ENCODE measurements at places on chromosomes 7 and 10.
A peak's percentile ranks its signal among the peaks of the same experiment; 100 is the strongest.

GRCh38 chr7:6530626-6531491, 20.4 kb downstream of the GRID2IP start:
- peak; percentile 74 for DNase-seq
- no peak overlapping the region for H3K27ac ChIP-seq
- peak overlapping the region; percentile 61 for H3K4me3 ChIP-seq
- H3K4me1 ChIP-seq = peaks cover 10% of the 10 kb centered on the region
- no peaks in the 10 kb centered on the region for H3K36me3 ChIP-seq

- no peaks in the 10 kb centered on the region for H3K36me3 ChIP-seq
- no peaks in the 10 kb centered on the region for H3K27me3 ChIP-seq
- no peak for DNase-seq
- no peak overlapping the region for H3K27ac ChIP-seq
Measured at GRCh38 chr7:20359341-20359963, 28.8 kb downstream of the ITGB8 start.

DNA sequence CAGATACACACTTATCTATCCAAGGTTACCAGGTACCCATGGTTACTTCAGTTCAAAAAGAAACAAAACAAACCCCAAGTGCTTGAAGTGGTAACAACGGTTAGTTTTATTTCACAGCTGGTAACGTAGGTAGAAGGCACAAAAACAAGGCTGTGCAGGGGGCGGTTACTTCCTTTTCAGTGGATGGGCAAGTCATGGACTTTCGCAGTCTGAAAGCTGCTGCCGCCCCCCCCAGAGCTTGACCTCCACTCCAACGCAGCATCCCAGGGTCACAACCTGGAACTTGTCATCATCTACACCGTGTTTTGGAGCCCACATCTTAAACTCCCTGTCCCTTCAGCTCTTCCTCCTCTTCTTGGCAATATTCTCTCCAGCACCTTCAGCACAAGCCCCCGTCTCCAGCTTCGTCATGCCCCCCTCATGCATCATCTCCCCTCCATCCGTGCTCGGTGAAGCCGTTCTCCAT, 181.2 kb upstream of the ITGB1 start:
- DNase-seq = peak; percentile 93
- H3K4me3 ChIP-seq = peak overlapping the region; percentile 52
- H3K27ac ChIP-seq = peak overlapping the region; percentile 77
- no peaks in the 10 kb centered on the region for H3K36me3 ChIP-seq

DNA sequence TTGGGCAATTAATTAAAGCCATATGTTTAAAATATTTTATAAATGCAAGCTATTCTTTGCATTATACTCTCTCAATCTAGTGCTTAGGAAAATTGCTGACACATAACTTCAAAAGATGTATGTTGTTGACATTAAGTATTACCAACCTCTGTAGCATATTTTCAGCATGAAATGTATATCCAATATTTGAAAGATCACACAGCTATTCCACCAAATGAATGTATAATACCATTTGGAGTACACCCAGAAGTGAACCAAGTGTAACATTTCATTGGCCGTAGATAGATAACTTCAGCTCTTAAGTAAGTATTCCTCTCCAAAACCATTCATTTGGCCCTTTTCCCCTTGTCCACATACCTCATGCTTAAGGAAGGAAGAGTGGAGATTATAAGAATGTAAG, 104.6 kb downstream of the HECTD2 start:
- H3K36me3 ChIP-seq = no peaks in the 10 kb centered on the region
- H3K4me1 ChIP-seq = no peaks in the 10 kb centered on the region
- H3K27ac ChIP-seq = no peak overlapping the region
- H3K4me3 ChIP-seq = no peak overlapping the region

GRCh38 chr10:125343118-125343925, 183.0 kb upstream of the CTBP2 start:
- H3K27me3 ChIP-seq = no peaks in the 10 kb centered on the region
- DNase-seq = no peak

GRCh38 chr7:3103614-3104398, 60.1 kb upstream of the CARD11 start:
- H3K4me3 ChIP-seq = no peak overlapping the region
- no peak overlapping the region for H3K27ac ChIP-seq
- no peaks in the 10 kb centered on the region for H3K27me3 ChIP-seq
- DNase-seq = no peak
- no peaks in the 10 kb centered on the region for H3K36me3 ChIP-seq

DNA sequence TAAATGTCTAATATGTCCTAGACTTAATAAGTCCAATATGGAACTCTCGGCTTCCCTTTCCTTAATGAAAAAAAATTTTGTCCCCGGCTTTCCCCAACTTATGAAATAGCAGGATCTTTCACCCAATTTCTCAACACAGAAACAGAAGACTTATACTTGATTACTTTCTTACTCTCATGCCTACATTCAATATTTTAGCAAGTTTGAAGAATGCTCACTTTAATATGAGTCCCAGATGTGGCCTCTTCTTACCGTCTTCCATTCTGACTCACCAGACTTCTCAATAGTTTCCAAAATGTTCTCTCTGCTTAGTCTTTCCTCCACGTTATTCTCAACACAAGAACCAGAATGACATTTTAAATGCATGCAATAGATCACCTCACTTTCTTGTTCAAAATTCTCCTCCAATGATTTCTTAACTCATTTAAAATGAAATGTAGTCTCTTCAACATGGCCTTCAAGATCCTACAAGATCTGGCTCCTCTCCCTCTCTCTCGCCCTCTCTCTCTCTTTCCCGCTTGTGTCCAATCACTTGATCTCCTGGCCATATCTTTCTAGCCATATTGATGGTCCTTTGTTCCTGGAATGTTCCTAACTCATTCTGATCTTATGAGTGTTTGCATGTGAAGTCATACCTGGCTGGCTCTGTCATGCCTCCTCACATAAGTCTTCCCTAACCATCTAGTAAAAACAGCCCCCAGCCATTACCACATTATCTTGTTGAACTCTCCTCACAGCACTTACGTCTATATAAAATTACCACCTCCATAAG, 119.7 kb upstream of the FAM3C start:
- H3K4me1 ChIP-seq = no peaks in the 10 kb centered on the region
- no peak overlapping the region for H3K27ac ChIP-seq
- no peaks in the 10 kb centered on the region for H3K36me3 ChIP-seq
- no peak for DNase-seq
- no peak overlapping the region for H3K4me3 ChIP-seq

- DNase-seq = no peak
- no peaks in the 10 kb centered on the region for H3K36me3 ChIP-seq
- no peaks in the 10 kb centered on the region for H3K4me1 ChIP-seq
- H3K27ac ChIP-seq = no peak overlapping the region
- H3K27me3 ChIP-seq = no peaks in the 10 kb centered on the region
Measured at GRCh38 chr10:70300908-70301597, 17.2 kb upstream of the NPFFR1 start.

DNA sequence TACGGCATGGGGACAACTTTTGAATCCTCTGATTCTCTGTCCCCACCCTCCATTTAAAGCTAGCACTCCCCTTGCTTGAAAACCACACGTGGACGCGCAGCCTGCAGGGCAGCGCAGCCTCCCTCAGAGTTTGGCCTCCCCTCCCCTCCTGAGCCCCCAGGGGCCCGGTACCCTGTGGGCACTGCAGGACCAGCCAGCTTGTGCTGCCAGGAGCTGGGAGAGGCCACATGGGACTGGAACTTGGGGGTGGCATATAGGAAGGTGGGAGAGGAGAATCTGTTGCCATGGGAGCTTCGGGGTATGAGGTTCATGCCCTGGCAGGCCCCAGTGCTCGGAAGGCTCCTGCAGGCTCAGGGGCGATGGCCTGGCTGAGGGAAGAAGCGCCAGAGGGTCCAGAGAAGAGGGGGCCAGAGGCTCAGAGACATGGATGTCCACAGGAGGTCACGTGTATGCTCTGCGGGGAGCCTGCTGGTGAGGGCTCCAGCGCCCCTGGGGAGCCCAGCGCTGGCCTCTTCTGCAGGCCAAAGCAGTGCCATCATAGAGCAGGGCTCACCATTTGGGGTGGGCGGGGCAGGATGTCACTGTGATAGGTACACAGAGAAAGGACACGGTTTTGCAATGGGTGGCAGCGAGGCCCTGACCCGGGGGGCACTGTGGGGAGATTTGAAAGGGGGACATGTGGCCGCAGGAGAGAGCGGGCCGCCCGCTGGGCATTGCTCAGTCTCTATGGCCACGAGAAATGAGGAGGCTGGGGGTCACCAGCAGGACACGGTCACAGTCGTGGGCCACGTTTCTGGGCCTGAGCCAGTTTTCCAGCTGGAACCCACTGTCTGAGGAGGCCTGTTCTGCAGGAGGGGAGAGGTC, 64.2 kb downstream of the GLRX3 start:
- H3K27ac ChIP-seq = no peak overlapping the region
- no peaks in the 10 kb centered on the region for H3K36me3 ChIP-seq
- no peaks in the 10 kb centered on the region for H3K27me3 ChIP-seq
- no peaks in the 10 kb centered on the region for H3K4me1 ChIP-seq
- no peak overlapping the region for H3K4me3 ChIP-seq

- H3K4me3 ChIP-seq = no peak overlapping the region
- H3K36me3 ChIP-seq = no peaks in the 10 kb centered on the region
Measured at GRCh38 chr7:157930926-157931466, 594.2 kb downstream of the DNAJB6 start.

- no peaks in the 10 kb centered on the region for H3K4me1 ChIP-seq
- H3K4me3 ChIP-seq = no peak overlapping the region
- no peaks in the 10 kb centered on the region for H3K36me3 ChIP-seq
- DNase-seq = no peak
Measured at GRCh38 chr7:136874393-136875032, 6.1 kb downstream of the CHRM2 start.

DNA sequence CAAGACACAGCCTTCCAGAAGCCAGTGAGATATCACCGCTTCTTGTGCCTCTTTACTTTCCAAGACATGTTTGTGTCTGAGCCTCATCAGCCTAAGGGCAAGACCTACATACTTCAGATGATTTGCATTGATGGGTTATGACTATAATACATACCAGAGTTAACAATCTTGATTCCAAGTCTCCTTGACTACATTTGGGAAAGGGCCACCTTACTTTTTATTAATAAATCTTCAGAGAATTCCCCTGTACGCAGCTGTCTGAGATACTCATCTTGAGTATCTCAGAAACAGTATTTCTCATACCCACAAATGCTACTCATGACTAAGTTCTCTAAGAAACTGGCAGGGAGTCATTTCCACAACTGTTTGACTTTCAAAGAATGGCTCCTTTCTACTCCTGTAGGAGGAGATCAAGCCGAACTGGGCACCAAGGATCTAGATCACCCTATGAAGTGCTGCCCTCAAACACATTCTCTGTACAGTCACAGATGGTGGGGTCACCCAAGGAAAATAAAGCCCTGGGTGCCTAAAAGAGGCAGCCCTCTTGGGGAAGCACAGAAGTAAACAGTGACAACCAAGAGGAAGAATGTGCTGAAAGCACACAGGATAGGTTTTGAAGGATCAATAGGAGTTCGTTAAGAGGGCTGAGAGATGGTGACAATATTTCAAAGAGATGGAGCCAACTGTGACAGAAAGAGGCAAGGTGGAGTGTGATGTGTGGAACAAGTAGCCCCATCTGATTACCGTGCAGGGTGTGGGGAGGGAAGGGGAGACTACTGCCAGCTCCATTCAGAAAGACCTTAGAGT, 138.9 kb downstream of the JAZF1 start:
- no peak for DNase-seq
- no peaks in the 10 kb centered on the region for H3K27me3 ChIP-seq
- no peak overlapping the region for H3K27ac ChIP-seq
- no peaks in the 10 kb centered on the region for H3K4me1 ChIP-seq
- no peak overlapping the region for H3K4me3 ChIP-seq

- H3K36me3 ChIP-seq = no peaks in the 10 kb centered on the region
- H3K4me3 ChIP-seq = no peak overlapping the region
- no peaks in the 10 kb centered on the region for H3K4me1 ChIP-seq
- H3K27ac ChIP-seq = no peak overlapping the region
- DNase-seq = no peak
Measured at GRCh38 chr7:14834883-14835282, 67.7 kb downstream of the DGKB start.

- H3K27ac ChIP-seq = peak within 1 kb of the TSS; percentile 78
- H3K36me3 ChIP-seq = no peaks in the 10 kb centered on the region
- no peaks in the 10 kb centered on the region for H3K27me3 ChIP-seq
- peak; percentile 92 for DNase-seq
Measured at GRCh38 chr7:103074519-103075336, at the start of the genes ARMC10 and FBXL13. TSS of gene ARMC10 (plus strand) at chr7:103075140. CDS start at chr7:103075273, 133 bp downstream. TSS of gene FBXL13 (minus strand) at chr7:103074796.

- H3K4me1 ChIP-seq = no peaks in the 10 kb centered on the region
- no peak overlapping the region for H3K27ac ChIP-seq
- no peaks in the 10 kb centered on the region for H3K27me3 ChIP-seq
- no peak overlapping the region for H3K4me3 ChIP-seq
- DNase-seq = no peak
Measured at GRCh38 chr7:130254555-130254954, 12.1 kb upstream of the CPA2 start.

DNA sequence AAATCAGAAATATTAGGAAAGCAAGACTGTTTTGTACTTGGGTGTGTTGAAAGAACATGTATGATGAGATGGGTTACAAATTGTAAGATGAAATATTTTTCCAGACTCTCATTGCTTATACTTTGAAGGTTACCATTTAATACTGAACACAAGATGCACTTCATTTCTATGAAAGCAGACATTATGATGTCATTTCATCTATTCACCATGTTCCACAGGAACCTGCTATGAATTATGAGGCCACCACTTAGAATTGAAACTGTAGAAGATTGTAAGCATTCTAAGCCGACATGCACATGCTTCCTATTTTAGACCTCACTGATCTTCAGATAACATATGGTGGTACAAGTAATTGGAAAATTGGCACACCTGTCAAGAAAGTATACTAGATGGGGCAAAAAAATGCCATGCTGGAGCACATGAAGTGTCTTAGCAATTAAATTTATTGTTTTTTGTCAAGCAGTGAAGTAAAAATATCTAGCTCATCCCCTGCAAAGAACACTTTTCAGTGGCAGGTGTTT, 195.0 kb downstream of the PHF14 start:
- no peak overlapping the region for H3K4me3 ChIP-seq
- H3K27me3 ChIP-seq = no peaks in the 10 kb centered on the region
- no peaks in the 10 kb centered on the region for H3K36me3 ChIP-seq
- DNase-seq = no peak
- H3K27ac ChIP-seq = no peak overlapping the region
- H3K4me1 ChIP-seq = no peaks in the 10 kb centered on the region

DNA sequence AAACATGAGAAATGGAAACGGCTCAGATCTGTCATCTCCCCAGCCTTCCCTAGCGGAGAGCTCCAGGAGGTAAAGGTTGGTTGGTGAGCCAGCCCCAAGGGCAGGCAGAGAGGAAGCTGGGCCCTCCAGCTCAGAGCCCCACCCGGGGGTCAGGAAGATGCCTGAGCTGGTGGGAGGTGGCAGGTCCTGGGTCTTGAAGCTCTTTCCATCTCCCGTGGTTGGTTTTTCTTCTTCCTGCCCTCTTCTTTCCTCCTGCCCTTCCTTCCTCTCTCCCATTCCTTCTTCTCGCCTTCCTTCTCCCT, 384.2 kb upstream of the FOXK1 start:
- no peaks in the 10 kb centered on the region for H3K4me1 ChIP-seq
- H3K4me3 ChIP-seq = no peak overlapping the region
- DNase-seq = no peak
- no peaks in the 10 kb centered on the region for H3K27me3 ChIP-seq
- H3K36me3 ChIP-seq = no peaks in the 10 kb centered on the region
- no peak overlapping the region for H3K27ac ChIP-seq

All from CD8-positive, alpha-beta memory T cell (primary cell).